ENCODE measurements at places on chromosomes 2 and 18. TPM values are rescaled to one million over a fixed set of nuclear protein-coding genes. Genes with fewer than 3 reads are reported as not detected.

The SCYGR4 gene
- total RNA-seq = not detected

The MZT2B gene
- 203 TPM for total RNA-seq

DNA sequence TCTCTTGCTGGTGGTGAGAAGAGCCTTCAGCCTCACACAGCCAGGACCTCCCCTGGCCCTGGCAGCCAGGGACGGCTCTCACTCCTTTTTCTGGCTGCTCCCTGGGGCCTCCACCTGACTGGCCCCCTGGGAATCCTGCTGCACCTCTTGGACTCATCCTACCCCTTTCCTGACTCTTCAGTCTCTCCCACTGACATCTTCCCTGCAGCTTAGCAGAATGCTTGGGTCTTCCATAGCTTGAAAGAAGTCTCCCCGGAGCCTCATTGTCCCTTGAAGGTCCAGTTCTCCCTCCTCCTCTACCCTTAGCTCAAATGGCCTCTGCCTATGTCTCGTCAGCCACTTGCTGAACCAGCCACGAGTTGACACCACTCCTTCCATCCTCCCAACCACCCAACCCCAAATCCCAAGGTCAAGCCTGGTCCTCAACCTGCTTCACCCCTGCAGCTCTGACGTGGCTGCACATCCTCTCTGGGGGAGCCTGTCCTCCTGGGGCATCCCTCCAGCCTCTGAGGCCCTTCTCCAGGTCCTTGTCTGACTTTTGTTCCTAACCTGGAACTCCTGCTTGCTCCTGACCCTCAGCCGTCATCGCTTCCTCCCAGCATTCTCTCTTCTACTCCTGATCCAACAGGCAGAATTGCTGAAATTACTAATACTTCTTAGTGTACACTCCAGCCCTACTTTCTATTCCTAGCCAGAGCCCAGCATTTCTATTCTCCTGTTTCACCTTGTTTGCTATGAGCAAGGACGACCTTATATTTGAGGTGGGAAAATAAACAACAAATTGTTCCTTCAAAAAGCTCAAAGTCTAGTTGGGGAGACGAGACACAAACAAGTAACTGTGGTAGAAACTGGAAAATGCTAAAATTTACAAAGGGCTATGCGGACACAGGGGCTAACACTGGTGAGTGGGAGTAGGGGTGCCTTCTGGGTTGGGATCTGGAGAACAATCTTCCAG is 68.7 kb upstream of the MGAT4A start:
- no peak for DNase-seq

DNA sequence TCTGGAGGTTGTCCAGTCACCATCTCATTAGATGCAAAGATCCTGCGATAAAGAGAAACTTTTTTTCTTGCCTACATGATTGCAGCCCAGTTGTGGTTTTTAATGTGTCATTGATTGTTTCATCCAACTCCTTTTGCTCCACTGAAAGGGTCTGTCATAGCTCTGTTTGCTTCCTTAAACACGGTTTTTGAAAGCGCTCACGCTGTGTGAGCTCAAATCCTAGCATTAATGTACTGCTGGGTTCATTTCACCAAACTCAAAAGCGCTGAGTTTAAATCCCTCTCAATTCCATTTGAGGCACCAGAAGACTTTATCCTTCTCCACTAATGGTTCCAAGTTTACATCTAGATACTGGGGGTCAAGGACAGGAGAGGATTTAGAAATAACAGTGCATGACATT is 53.6 kb downstream of the CDK15 start:
- DNase-seq = no peak

- no peak for DNase-seq
Observed at GRCh38 chr2:191226196-191226595, 19.0 kb upstream of the MYO1B start.

All from MG63 (cell line).